ENCODE measurements at places on chromosomes 11 and 22.

DNA sequence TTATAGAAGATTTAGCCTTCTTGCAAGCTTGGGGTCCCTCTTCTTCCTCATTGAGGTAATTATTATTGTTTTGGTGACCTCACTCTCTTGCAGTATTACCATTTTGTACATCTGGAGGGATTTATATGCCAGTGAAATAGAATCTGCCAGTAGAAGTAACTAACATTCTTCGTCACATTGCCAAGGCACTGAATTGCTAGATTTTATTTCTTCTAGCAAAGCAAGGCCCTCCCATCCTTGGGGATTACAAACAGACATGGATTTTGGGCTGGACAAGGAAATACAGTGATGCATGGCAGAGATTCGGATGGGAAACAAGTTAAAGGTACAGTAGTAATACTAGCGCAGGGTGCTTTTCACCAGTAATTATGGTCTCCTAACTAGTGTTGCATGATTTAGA lies 7.8 kb downstream of the ADAMTS15 start:
- DNase-seq, result no peak

DNA sequence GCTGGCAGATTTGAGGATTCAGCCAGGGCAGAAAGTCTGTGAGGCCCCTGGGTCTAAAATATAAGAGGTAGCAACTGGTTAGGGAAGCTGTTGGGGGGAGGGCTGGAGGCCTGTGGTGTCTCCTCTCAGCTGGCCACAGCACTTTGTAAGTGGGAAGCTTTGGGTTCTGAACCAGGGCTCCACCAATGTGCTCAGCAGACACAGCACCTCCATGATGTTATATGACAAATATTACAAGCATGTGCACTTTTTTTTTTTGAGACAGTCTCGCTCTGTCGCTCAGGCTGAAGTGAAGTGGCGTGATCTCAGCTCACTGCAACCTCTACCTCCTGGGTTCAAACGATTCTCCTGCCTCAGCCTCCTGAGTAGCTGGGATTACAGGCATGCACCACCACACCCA lies 8.0 kb downstream of the ARHGAP1 start:
- no peak for DNase-seq

DNA sequence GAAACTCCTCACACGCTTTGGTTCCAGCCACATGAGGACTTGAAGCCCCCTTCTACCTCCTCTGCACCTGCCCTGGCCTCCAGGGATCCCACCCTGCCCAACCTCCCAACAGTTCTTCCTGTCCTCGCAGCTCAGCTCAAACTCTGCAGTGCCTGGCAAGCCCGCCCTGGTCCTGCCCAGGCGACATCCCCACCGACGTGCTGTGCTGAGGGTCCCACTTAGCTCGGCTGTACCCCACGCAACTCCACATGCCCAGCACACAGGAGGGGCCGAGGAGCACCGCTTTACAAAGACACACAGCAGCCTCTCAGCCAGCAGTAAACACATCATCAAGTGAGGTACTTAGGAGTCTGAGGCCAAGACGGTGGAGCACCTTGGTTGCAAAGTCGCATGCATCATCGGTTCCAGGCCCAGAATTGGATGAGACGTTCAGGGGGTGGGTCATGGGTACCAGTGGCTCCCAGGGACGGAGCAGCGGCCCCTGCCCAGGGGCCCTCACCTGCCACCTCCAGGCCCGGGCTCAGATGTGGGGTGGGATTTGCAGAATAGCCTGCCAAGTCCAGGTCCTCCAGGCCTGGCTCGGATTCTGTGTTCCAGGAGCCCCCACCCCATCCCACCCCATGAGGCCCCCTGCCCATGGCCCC lies 72.6 kb downstream of the CELSR1 start:
- no peak for DNase-seq

GRCh38 chr11:75717608-75718418 lies at the start of gene MOGAT2:
TSS of gene MOGAT2 (plus strand) at chr11:75717838. CDS start at chr11:75717889, 51 bp downstream.
- DNase-seq, result no peak

DNA sequence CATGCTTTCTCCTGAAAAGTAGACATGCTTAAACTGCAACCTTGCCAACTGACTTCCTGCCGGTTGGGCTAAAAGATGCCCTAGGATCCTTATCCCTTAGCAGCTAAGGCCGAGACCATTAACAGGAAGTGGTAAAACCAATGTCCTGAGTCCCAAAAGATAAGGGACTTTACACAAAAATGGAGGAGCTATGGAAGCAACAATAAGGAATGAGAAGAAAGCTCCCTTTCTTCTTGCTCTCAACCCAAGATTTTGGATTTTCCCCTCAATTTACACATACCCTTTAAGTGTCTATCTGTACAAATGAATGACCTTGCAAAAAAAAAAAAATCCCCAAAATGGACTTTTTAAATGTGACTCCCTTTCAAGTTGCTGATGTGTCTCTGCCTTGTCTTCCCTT lies 11.1 kb downstream of the MRPL17 start:
- DNase-seq, result no peak

DNA sequence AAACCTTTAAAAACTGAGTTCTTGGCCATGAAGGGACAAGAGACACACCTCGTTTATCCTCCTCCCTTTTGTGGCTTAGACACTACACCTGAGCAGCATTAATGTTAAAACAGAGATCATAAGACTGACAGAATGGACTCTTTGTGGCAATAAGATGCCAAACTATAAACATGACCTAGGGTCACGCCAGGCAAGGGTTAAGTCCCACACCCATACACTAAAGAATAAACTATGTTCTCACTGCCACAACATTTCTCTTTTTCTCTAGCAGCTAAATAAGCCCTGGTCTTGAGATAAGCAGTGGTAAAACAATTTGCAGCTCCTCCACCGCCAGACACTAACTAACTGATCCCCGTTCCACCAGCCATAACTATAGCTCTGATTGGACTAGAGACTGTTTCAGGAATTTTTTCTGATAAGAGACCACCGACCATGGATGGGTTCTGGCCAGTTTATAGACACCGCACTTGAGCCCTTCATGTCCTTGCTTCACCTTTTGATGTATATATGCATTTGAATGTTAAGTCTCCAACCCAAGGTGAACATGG lies 4.9 kb upstream of the SLCO2B1 start:
- no peak for DNase-seq

DNA sequence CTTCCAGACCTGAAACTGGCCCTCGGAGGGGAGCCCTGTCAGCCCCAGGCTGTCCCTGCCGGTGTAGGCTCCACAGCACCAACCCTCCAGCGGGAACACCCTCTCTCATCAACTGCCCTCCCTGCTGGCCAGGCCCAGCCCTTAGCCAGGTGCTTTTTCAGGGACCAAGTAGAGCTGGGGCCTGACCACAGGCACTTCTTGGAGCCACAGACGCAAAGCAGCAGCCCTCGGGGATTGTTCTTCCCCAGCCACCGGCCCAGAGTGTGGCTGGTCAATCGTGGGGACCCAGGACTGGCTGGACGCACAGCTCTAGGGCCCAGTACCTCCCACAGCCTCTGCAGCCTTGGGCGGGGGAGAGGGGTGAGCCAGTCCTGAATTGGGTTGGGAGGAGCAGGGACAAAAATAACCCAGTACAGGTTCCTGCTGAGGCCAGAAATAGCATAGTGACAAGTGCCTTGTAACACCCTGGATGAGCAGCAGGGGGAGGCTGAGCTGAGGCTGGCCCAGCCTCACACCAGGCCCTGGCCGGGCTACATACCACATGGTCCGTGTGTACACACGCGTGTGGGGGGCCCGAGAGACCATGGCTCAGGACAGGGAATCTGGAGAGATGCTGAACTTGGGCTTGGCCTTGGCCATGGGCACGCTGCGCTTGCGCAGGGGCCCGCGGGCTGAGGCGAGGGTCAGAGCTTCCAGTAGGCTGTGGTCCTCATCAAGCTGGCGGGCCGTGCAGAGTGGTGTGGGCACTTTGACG lies 2.0 kb downstream of the KCNJ11 start:
- peak; percentile 71 for DNase-seq

DNA sequence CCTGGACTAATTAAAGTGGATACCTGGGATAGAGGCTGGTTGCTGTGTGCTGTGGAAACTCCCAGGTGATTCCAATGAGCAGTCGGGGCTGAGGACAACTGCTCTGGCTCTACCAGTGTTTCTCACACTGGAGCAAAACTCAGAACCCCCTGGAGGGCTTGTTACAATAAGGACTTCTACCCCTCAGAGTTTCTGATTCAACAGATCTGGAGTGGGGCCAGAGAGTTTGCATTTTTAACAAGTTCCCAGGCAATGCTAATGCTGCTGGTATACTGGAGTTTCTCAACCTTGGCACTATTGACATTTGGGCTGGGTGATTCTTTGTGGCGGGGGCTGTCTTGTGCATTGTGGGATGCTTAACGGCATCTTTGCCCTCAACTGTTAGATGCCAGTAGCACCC lies 353.7 kb downstream of the MIAT start:
- DNase-seq, result no peak

GRCh38 chr11:2205981-2206690 lies 34.5 kb upstream of the TH start:
- no peak for DNase-seq

GRCh38 chr11:44632466-44633123 lies 67.1 kb downstream of the CD82 start:
- DNase-seq, result peak; percentile 44

DNA sequence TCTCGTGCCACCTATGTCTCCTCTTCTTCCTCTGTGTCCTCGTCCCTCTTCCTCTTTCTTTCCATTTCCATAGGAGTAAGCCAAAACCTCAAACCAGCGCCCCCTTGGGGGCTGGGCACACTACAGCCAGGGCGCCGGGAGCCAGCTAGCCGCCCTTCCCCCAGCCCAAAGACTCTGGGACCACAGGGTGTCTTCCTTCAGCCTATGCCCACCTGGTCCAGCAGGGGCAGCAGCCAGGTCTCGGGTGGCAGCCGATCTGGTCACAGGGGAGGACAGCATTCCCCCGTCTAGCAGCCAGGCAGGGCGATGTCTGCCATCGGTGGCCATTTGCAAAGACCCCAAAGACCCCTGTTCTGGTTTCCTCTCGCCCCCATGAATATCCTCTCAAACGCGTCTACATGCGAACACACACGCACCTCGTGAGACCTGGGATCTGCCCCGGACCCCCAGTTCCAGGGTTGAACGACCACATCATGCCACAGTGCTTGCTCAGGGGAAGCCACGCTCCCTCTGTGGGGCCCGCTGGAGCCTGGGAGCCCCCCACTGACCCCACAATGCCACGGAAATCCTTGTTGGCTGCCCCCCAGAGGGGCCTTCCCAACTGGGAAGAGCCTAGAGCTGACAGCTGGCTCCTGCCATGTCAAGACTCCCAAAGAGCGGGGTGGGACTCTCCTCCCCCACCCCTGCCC lies 546.0 kb upstream of the CCDC179 start:
- DNase-seq, result no peak

- DNase-seq, result no peak
Observed at GRCh38 chr11:20489948-20490347, 102.4 kb downstream of the PRMT3 start.

DNA sequence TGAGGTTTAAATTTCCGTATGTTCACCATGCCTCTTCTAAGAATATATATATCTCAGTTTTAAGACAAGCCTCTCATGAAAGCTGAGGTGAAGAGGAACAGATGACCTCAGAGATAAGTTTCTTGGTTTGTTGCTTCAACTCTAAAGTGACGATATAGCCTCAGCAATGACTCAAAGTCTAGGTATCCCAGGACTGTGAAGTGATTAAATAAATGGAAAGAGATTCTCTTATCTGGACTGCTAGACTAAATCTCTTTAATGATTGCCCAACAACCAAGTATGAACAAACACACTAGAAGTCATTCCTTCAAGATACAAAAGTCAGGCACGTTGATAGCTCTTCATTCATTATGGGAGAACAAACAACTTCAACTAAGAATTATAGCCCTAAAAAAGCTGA lies 15.3 kb downstream of the CADM1 start:
- no peak for DNase-seq

- DNase-seq, result no peak
Observed at GRCh38 chr11:57647372-57647771, 2.3 kb downstream of the YPEL4 start.

DNA sequence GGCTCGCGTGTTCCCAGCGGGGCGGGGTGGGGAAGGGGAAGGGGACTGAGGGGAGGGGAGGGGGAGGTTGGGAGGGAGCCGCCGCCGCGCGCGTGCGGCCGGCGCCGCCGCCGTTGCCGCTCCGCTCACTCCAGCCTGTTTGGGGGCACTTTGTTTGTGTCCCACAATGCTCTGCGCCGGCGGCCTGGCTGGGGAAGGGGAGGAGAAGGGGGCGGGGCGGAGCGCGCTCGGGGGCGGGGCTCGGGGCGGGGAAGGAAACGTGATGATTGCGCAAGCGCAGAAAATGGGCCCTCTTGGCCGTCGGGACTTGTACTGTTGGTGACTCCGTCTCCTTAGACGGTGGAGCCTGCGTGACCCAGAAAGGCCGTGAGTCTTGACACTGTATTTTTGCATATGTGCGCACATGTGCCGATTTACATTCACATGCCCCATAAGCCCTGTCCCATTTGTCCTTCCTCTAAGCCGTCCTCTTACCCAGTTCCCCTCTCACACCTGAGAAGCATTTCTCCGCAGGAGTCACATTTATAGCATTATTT lies at the start of gene ZBTB44:
Gene ZBTB44, minus strand, starts transcription at position 168 of the 536 bp plus-strand sequence. CDS start 53,044 bp downstream, outside the sequence.
- DNase-seq, result peak; percentile 94

GRCh38 chr22:31895411-31896123 lies 48.8 kb upstream of the YWHAH start:
- no peak for DNase-seq

DNA sequence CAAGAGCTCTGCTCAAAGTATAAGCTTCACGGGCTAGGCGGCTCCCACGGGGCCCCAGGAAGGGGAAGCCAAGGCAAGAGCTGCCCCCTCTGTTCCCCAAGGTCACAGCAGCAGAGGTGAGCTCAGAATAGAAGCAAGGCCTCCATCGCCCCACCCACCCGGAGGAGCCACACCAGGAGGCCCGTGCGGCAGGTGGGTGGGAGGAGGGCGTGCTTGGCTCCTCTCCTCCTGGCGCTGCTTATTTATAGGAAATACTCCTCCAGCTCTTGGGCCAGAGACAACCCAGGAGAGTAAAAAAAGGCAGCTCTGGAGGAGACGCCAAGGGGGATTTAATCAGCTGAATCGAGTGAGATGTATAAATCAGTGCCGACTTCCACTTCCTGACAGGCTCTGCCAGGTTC lies 87.8 kb downstream of the FEZ1 start:
- no peak for DNase-seq

DNA sequence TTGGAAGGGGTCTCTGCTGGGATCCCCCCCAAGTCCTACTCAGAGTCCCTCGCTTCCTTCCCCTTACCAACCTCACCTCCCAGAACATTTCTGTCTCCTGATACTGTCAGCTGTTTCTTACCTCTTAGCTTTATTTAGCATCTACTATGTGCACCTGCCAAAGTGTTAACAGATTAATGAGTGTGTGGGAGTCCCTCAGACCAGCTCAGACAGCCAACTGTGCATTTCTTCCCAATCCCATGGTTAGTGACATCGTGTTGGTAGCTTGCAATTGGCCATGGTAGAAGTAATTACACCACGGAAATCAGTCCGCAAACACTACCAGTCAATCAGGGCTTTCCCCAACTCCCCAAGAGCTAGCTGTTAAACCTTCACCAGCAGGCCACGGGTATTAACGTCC lies 150.6 kb downstream of the DSCAML1 start:
- no peak for DNase-seq

DNA sequence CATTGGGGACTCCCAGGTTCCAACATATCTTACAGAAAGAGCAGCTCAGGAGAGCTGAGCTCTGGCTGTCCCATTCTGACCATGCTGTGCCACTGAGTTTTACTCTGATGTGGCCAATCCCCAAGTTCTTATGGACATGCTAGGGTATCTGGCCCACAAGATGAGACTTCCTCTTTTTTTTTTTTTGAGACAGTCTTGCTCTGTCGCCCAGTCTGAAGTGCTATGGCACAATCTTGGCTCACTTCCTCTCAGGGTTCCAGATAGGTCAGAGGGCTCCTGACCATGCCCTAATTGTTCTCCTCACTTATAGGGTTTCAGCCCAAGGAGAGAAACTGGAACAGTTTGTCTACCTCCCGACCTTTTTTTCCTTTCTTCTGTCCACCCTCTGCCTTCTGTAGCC lies 152.3 kb upstream of the CCDC90B start:
- DNase-seq, result no peak

- DNase-seq, result no peak
Observed at GRCh38 chr22:48675830-48676145, 1151.9 kb downstream of the BRD1 start.

All from activated CD8-positive, alpha-beta T cell treated with anti-CD3 and anti-CD28 coated beads, Interleukin-2, amount 10 ng/mL, durations not matched to agents 7 days and 5 days (primary cell).